ENCODE measurements at places on chromosomes 13 and 19.

- no peak for DNase-seq
These were observed 200.2 kb downstream of the MTUS2 start for GRCh38 chr13:29020314-29020713.

- no peak for DNase-seq
These were observed 68.7 kb downstream of the RASL11A start for GRCh38 chr13:27339299-27339698.

DNA sequence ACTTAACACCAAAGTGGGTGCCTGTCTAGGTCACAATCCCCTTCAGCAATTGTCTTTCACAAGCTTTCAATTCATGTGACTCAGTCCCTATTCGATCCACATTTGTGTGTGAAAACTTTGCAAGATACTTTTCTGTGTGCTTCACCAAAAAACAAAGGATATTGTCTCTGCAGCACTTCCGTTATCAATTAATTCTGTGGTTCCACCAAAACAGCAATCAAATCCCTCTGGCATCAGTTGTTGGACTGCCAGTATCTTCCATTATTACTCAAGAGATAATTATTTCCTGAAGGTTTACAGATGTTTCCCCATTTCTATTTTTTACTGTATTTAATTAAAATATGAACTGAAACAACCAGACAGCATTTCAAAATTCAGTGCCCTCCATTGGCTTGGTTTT, 481.4 kb downstream of the SUCLA2 start:
- no peak for DNase-seq

DNA sequence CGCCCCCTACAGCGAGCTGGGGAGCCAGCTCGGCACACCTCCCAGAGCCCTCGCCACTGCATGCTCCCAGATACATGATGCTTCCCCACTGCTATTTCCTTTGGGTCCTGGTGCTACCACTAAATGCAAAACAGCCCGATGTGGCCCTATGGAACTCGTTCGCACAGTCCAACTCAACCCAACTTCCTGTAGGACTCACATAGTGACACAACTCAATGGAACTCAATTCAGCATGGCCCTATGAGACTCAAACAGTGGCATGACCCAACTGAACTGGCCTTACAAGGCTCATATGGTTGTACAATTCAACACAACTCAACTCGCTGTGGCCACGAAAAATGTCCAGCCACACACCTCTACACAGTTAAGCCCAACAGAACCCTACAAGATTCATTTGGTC, 3.5 kb downstream of the KCNA7 start:
- DNase-seq, result no peak

- no peak for DNase-seq
These were observed 5.5 kb downstream of the ZBTB7A start for GRCh38 chr19:4061178-4061682.

GRCh38 chr13:36766295-36766694, 52.7 kb upstream of the RFXAP start:
- no peak for DNase-seq

DNA sequence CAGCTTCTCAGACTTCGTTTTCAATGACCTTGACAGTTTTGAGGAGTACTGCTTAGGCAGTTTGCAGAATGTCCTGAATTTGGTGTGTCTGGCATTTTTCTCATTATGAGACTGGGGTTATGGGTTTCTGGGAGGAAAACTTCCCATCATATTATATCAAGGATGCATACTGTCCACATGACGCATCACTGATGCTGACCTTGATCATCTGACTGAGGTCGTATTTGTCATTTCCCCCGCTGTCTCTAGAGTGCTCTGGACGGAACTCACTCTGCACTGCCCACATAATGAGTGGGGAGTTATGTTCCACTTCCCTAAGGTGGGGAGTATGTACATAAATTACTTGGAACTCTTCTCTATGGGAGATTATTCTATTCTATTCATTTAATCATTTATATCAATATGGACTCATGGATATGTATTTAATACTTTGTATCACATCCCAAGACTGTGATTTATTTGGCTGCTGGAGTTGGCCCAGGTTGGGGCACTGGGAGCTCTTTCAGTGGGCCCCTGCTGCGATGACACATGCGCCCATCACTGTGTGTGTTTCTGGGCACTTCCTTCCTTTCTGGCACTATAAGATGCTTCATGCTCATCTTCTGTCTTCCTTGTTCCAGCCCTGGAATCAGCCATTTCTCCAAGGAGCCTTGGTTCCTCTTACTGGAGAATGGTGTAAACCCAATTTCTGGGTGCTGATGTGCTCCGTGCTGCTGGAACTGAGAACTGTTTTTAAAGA, 138.6 kb downstream of the MIPEP start:
- DNase-seq, result no peak
